Substantia nigra (tissue), 51 donors: ENCODE measurements at places on chromosomes 5 and 9.

GRCh38 chr5:129246088-129246487 is 151.5 kb downstream of the ISOC1 start:
- no peak for DNase-seq

DNA sequence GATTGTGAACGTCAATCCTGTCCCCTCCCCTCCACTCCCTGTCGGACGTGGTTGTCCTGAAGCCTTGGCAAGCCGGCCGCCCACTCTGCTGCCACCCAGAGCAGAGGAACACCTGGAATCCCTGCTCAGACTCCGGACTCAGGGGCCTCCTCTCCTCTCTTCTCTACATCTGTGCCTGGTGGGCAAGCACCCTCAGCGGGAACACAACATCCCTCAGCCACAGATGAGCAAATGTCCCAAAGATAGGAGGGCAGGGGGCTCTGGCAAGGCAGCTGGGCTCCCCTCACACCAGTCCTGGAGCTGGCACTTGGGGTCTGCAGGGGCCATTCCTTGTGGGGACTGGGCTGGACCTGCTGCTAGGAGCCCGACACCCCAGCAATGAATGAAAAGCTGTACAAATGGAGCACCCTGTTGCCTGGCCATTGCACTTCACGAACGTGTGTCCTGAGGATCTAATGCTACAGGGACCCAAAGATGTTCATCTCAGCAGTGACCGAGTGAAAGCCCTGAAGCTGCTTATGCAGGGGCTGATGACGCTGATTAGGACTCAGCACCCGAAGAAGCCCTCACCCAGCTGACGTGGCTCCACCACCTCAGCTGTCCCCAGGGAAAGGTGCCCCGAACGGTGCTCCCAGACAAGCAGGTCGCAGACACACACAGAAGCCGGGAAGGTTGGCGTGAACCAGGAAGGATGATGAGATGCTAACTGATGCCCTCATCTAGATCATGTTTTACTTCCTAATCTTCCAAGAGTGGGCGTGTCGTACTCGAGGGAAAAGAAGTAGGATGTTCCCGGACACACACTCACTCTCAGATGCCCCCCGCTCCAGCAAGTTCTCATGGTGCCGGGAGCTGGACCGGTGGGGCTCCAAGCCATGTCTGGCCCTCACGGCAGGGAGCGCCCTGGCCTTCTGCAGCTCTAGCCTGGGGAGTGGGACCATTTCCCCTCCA is 177.0 kb upstream of the PPP1R26 start:
- no peak for DNase-seq

DNA sequence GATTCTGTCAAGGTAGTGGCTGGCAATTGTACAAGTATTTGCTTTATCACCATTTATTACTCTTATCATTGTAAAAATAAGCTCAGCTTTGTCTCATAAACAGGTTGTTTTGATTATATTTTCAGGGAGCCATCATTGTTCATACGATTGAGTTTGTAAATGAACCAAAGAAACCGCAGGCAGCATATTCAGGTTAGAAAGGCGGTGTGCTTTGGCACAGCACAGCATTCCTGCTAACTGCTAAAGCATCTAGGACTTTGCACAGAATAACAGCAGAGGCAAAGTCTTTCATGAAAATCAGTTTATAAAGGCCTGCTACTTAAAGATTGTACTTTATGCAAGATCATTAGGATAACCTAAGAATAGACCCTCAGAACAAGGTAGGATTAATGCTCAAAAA is 281.5 kb upstream of the SLC24A2 start:
- DNase-seq: no peak

DNA sequence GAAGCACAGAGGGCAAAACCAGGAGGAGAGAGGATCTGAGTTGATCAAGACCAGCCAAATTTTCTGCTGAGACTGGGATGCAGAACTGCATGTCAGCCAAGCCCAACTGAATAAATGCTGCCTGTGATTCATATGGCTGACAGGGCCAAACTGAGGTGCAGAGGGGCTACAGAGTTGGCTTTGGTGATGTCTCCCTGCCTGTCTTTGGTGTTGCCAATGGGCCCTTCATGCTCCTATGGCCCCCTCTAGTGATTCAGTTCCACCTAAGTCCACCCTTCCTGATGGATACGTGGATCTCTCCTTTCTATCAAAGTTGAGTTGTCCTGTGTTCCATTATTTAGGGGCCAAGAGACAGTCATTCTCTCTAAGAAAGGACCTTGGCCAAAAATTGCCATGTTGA is 163.6 kb upstream of the TLE4 start:
- no peak for DNase-seq

DNA sequence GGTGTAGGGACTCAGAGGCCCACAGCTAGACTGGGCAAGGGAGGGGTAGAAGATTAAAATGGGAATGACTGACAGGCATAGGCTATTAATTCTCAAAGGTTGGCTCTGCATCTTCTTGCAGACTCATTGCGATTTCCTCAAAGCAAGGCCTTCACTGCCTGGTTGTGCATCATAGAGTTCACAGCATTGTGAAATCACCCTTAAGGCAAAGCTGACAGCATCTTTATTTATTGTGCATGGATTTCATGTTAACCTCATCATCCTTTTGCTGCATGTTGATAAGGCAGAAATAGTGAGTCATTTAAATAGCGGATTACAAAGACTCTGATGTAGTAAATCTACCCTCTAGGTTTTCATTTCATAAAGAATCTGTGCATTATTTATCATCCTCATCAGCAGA is 13.6 kb upstream of the PALM2AKAP2 start:
- DNase-seq: no peak

DNA sequence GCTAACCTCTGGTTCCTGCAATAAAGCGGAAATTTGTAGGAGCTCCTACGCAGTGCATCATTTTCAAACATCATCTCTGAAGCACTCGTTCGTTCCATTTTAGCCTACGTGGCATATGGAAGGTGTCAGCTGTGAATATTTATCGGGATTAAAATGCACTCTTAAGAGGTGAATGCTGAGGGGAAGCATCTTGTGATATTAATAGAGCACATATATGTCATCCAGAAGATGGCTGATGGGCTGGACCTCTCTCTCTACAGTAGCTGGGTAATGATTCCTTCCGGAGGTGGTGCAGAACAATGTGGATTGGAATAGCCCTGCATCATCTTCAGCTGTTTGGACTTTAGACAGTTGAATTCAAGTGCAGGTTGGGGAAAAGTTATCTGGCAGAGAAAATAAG is 478.7 kb downstream of the DMAC1 start:
- no peak for DNase-seq

DNA sequence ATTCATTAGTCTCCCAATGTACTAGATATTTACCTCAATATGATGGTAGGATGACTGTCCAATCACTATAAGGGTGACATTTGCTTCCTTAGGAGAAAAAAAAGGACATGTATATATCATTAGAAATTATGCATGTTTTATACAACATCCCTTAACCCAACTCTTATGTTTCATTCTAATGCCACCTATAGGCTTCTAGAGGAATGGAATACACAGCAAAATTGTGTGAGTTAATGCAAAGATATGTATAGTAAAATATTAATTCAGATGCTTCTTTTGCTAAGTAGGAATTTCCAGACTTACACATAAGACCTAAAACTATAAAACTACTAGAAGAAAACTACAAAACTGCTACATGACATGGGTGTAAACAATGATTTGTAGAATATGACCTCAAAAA is 3.5 kb downstream of the PRXL2C start:
- DNase-seq: no peak
